ENCODE measurements at places on chromosomes 5 and 9.
A peak's percentile ranks its signal among the peaks of the same experiment; 100 is the strongest.

DNA sequence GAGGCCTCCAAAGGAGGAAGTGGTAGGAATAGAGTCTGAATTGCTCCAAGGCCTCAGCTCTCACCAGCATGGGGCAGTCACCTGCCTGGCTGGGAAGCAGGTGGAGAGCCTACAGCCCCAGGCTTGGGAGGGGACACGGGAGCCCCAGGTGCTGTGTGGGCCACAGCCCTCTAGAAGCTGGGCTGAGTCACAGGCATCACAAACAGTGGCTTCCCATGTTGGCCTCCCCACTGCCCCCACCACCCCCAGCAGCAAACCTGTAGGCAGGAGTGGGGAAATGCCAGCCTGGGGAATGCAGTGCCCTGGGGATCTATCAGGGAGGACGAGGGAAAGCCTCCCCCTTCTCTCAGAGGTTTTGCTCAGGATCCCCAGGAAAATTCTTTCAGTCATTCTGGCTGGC is 309.6 kb downstream of the SLIT3 start:
- no peak for DNase-seq

- DNase-seq = no peak
These were observed 34.4 kb downstream of the ALG2 start for GRCh38 chr9:99187311-99187710.

DNA sequence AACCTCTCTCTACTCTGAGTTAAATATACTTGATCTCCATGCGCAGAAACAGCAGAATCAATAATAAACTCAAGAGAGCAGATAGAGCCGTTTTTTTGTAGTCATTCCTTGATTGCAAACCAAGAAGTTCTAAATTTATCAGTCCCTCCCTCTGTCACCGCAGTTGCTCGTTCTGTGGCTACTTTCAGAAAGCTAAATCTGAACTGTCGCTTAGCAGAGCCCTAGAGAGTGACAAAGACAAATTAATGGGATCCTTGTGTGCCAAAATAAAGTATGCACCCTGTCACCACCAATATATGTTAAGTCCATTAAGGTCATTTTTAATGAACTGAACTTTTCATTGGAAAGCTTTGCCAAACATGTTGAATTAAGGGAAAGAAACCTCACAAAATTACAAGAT is 218.3 kb downstream of the ADAMTSL1 start:
- no peak for DNase-seq

DNA sequence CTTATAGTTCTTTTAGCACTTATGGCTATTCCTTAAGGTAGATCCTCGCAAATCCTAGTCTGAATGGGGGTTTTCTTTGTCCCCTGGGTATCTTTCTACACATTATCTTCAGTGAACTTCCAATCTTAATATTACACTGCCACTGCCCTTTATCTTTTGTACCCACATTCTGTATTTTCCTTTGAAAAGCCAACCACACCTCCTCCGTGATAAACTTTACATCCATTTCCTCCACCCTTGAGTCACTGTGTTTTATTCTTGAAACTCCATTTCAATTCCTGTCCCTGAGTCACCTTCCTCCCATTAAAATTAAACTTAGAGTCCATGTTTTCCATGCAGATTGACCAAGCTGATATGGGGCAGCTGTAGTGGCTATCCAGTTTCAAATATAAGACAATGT is 43.2 kb upstream of the RICTOR start:
- no peak for DNase-seq

GRCh38 chr9:95268681-95269080 is 48.8 kb downstream of the FANCC start:
- DNase-seq = no peak

DNA sequence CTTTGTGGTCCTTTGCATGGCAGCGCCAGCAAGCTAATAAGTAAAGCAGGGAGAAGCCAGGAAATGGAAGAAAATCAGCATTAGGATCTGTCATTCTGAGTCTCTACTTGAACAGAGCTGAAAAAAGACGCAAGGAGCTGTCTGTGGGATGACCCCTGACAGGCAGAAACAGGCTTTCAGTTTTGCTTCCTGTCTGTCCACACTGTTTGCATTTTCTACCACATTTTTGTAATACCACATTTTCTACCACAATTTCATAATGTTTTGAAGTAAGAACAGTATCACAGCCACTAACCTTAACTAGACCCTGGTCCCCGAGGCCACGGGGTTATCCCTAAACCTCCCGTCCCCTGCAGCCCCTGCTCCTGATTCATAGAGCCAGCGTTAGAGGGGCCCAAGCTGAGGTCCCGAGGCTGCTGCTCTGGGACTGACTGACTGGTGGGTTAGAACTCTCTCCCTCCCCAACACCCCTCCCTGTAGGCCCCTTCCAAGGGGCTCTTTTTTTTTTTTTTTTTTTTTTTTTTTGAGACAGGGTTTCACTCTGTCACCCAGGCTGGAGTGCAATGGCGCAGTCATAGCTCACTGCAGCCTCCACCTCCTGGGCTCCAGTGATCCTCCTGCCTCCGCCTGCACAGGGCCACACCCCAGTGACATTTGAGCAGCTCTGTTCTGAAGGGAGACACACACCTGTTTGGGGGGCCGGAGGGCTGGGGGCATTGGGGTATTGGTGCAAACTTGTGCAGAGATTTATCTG is 4.0 kb upstream of the CLIC3 start:
- peak; percentile 38 for DNase-seq

DNA sequence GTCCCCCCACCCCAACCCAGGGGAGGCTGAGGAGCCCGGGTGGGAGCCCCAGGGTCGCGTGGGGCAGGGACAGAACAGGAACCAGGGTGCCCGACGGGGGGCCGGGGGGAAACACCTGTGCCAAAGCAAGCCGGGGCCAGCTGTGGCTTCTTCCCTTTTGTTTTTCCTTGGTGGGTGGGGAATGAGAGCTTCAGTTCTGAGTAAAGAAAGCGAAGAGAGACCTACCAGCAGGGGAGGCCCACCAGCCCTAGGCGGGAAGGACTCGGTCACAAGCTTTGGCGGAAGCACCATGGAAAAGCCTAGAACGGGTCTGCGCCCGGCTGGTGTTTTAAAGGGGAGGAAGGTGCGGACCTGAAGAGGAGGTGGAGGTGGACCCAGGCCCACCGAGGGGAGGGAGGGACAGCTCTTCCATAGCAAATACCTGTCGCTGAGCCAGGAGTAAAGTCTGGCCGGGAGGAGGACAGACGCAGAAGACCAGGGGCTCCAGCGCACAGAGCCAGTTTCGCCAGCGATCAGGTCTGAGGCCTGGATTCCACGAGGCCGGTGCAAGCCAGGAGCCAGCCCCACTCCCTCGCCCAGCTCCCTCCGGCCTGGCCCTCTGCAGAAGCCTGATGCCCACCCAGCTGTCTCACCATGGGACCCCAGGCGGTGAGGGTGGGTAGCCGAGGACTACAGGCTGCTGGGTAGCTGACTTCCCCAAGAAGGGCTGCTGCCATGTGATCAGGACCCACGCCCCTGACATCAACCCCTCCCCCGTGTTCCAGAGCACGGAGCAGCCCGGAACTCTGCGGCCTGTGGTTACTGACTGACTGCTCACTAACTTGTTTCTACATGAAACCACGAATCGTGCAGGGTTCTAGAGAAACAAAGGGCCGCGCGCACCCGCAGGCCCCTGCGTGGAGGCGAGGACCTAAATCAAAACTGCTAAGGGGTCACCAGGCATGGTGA is 849 bp upstream of the MGAT1 start:
- DNase-seq = peak; percentile 80

- DNase-seq = no peak
These were observed 80.1 kb upstream of the TNFAIP8 start for GRCh38 chr5:119275601-119276173.

DNA sequence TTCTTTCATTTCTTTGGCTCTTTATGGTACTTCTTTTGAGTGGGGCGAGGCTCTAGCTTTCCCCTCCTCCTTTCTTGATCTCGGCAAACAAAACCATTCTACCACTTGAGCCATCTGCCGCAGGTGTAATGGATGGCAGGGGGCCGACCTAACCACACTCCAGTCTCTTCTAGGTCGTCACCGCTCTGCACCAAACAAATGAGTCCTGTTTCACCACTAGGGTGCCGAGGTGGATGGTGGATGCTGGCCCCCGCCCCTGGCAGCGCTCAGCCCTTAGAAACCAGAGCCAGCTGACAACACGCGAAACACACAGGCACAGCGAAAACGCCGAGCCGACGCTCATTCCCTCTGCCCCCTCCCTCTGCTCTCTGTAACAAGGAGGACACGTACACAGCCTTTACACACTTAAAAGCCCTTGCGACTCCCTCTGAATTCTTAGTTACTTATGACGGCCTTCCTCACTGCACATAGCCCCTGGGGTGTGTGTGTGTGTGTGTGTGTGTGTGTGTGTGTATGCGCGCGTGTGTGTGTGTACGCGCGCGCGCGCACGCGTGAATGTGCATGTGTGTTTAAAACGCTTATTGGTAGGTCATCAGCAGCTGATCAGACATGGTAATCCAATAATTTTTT is 199.4 kb downstream of the MEF2C start:
- no peak for DNase-seq

- no peak for DNase-seq
These were observed 266.9 kb downstream of the COX7C start for GRCh38 chr5:86884608-86885007.
